ENCODE measurements at places on chromosomes 12 and 14.

GRCh38 chr12:60035835-60036234 lies 440.0 kb downstream of the SLC16A7 start:
- DNase-seq: no peak

GRCh38 chr12:93943780-93944179 lies 204.6 kb upstream of the PLXNC1 start:
- DNase-seq: no peak

- no peak for DNase-seq
These were observed 181.9 kb downstream of the SLC15A5 start for GRCh38 chr12:16095531-16096110.

DNA sequence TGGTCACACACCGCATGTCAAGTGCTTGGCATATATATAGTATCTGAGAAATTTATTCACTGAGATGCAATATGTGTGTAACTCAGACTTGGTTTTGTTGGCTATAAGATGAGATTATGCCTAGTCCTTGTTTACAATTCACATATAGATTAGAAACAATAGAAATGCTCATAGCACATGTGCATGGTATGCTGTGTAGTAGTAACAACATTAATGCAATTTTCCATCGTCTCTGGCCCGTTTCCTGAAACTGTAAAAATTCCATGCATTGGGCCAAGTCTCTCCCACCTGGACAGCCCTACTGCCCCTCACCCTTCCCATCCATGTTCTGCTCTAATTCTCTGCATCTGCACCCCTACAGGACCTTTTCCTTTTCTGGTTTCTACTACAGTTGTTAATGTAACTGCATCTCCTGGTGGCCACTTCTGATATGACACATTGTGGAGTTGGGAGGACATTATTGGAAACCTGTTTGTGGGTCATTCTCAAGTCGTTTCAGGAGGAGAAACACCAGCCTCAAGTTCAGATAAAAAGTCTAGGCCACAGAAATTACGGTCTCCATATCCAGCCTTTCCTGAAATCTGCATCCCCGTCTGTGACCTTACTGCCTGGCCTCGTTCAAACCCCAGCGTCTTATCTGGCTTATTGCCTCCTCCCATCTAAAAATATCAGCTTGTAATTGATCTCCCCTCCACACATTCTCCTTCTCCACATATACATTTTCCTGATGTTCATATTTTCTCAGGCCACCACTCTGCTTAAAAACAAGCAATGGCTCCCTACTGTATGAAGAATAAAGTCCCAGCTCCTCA lies 37.5 kb downstream of the EMP1 start:
- DNase-seq: peak; percentile 19

GRCh38 chr12:2960390-2960956 lies 1.3 kb downstream of the TEAD4 start:
- DNase-seq: no peak

GRCh38 chr14:89669193-89669592 lies 252.2 kb upstream of the FOXN3 start:
- DNase-seq: no peak
